ENCODE measurements at places on chromosomes 11 and 22.

DNA sequence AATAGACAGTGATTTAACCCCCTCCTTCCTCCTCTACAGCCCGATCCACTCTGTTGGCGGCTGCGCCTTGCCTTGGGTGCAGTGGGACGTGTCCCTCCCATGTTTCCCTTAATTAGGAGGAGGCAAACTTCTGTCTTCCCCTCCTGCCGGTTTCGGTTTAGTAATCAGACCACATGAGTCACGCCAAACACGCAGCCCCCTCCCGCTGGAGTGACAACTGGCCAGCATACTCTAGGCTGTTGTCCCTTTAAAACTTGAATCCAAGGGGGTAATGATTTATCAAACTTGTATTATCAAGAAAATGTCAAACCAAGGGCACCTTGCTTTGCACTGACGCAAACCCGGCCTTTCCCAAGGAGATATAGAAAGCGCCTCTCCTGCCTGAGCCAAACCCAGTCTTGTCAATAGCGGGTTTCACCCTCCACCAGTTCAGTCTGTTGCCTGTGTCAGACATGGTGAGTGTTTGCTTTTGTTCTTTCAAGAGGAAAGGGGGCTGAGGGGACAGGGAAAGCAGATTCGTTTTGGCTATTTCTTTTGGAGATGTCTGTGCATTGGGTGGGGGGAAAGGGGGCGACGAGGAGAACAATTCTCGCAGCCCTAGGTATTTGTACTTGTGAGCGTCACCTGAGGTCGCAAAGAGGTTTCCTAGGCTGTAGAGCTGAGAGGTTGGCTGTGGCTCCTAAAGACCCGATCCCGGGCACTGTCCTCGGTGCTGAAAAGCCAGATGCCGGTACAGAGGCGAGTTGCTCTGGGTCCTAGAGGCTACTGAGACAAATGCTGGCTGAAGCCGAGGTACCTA lies at the start of gene SLC6A5:
Gene SLC6A5, plus strand, starts transcription at position 388 of the 799 bp plus-strand sequence. Its CDS starts 65 bp downstream, at position 453.
- no peak for DNase-seq

DNA sequence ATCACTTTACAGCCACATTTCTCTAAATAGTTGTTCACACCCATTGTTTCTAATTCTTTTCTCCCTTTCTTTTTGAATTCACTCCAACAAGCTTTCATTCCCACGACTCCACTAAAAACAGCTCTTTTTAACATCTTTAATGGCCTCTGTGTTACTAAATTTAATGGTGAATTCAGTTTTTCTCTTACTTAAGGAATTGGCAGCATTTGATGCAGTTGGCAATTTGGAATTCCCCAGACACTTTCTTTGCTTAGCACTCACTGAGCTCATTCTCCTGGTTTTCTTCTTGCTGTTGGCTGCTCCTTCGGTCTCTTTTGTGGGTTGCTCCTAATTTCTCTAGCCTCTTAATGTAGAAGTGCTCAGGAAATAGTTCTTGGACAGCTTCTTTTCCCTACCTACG lies 40.5 kb upstream of the OR9Q1 start:
- DNase-seq = no peak

DNA sequence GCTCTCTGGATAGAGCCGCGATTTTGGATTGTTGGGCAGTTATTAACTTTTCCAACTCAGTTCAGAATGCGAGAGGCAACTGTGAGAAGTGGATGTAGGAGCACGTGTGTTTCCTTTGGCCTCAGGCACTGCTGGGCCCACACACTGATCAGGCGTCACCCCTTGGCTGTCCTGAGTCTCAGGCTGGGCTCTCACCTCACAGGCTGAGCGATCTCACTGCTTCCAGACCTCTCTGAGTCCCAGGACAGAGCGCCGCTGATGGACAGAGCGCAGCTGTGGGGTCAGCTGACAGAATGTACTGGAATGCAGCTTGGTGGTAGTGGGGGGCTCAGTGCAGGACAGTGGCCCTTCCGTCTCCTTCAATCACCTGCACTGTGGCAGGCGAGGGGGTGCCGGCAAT lies 516.2 kb downstream of the TBC1D22A start:
- no peak for DNase-seq

DNA sequence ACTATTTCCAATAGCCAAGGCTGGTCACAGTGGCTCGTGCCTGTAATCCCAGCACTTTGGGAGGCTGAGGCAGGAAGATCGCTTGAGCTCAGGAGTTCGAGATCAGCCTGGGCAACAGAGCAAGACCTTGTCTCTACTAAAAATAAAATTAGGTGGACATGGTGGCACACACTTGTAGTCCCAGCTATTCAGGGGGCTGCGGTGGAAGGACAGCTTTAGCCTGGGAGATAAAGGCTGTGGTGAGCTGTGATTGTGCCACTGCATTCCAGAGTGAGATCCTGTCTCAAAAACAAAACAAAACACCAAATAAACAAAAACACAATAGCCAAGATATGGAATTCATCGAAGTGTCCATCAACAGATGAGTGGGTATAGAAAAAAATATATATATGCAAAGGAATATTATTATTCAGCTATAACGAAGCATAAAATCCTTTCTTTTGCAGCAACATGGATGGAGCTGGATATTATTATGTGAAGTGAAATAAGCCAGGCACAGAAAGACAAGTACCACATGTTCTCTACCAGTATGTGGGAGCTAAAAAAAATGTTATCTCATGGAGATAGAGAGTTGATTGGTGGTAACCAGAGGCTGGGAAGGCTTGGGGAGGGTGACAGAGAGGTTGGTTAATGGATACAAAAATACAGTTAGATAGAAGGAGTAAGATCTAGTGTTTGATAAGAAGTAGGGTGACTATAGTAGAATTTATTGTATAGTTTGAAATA lies 22.6 kb upstream of the DLAT start:
- DNase-seq = no peak

DNA sequence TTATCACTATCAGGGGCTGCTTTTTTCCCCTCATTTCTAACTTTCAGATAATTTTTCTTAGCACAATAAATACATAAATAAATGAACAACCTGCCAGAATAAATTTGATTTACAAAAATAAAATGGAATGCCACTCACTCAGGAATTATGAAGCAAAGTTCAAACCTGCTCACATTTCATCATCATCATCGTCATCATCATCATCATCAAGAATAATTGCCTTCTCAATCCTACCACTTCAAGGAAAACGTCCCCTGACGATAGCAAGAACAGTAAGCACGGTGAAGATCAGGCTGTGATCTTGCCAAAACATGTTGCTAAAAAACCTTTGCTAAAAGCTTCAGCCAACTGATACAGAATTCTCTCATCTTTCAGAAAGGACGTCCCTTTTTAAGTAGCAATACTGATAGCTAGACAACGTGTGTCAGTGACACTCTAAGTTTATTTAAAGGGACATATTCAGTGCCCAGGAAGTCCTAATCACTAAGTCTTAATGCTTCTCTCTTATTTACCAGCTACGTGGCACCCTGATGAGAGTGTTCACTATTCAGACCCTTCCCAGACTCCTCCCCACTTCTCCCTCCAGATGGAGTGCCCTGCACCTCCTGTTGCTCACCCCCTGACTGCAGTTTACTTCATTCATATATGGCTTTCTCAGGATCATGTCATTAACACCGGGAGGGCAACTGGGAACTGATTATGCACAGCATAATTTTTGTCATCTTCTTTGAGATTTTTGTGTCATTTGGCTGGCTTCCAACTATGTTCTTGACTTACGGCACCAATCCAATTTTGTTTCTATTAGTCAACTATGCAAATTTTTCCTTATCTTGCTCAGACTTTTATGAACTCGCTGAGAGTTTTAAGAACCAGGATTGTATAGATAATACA lies 200.1 kb upstream of the GUCY1A2 start:
- DNase-seq = no peak

- DNase-seq = no peak
Observed at GRCh38 chr22:28594797-28595462, 84.7 kb downstream of the TTC28 start.

- no peak for DNase-seq
Observed at GRCh38 chr22:42560781-42561180, 7.0 kb downstream of the SERHL2 start.

DNA sequence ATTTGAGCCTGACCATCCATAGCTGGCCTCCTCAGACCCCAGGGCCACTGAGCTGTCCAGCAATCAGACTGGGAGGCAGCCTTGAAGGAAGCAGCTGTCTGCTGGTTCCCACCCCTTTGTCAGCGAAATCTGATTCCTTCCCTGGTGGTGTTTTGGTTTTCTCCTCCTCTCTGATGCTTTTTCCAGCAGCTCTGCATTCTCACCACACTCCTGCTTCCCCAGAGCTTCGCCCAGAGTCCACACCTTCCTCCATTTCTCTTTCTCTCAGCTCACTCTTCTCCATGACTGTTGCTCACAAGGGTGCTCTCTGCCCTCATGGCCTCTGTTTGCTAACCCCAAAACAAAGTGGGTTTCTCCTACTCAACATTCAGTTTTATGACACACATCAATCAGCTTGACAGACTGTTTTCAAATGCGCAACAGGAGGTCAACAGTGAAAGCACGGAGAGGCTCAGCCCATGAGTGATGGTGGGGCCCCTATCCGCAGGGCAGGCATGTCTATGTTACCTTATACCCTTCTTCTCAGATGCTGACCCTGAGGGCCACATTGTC lies 130.6 kb upstream of the MTNR1B start:
- DNase-seq = no peak

- DNase-seq = no peak
Observed at GRCh38 chr11:45669146-45669545, 3.7 kb upstream of the CHST1 start.

- no peak for DNase-seq
Observed at GRCh38 chr11:29578806-29579205, 438.0 kb downstream of the KCNA4 start.

Measured in cortex of kidney (tissue), 1 donor.